ENCODE measurements at places on chromosomes 3 and 15.

DNA sequence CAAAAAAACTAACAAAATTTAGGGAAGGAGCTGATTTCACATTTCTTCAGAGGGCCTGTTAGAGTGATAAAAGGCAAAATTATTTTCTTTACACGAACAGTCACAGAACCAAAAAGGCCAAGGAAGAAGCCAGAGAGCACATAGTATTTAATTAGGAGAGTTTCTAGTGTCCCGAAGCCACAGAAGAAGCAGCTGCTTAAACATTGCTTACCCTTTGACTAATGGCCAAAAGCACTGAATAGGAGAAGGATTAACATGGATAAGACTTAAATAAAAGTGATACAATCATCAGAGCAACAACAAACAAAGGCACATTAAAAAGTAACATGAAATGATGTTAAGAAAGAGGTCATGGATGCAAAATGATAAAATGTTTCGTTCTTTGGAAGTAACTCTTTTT is 98.6 kb downstream of the CHL1 start:
- no peak for DNase-seq

GRCh38 chr3:16897254-16897926 is 12.6 kb downstream of the PLCL2 start:
- DNase-seq = peak; percentile 23

- no peak for DNase-seq
Observed at GRCh38 chr3:12830785-12831156, 10.6 kb downstream of the RPL32 start.

DNA sequence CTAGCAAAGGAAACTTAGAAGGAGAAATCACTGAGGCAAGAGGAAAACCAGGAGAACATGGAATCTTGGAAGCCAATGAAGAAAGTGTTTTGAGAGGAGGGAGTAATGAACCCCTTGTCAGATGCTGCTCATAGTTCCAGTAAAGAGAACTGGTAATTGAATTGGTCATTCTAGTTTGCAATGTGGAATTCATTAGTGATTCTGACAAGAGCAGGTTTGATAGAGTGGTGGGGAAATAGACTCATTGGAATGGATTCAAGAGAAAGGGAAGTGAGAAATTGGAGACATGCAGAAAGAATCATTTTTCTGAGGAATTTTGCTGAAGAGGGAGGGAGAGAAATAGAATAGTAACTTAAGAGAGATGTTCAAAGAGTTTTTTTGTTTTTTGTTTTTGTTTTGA is 21.0 kb downstream of the GLCE start:
- DNase-seq = peak; percentile 34

DNA sequence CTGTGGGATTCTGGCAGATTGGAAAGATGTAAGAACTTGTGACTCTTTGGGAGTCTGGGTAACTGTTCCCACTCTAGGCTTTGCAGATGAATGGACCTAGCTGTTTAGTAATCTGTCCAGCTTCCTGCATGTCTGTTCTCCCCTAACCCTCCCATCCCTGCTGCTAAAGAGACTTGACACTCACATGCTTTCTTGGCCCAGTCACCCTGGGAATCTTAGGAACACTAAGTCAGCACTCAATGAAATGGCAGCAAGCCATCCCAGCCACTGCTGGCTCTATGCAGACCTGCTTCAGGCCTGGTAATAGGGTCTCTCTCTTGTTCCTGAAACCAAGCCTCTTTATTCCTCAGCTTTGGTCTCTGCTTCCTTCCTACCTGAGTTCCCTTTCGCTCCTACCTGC is 63.7 kb upstream of the THSD4 start:
- peak; percentile 94 for DNase-seq

DNA sequence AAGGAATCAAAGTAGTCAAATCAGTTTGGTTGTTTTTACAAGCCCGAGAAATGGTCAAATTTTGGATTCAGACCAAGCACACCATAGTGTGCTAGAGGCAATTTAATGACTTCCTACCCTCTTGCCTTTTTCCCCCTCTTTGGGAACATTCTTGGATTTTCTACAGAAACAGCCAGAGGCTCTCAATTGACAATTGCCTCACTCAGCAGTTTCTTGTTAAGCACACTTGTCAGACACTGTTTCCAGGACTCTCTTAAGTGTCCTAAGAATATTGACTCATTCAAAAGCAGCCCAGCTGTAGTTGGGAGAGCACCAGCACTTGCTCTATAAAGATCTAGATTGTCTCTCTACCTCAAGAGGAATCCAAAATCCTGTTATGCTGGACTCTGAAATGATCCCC is 1.5 kb upstream of the SLC35G2 start:
- peak; percentile 47 for DNase-seq

- peak; percentile 3 for DNase-seq
Observed at GRCh38 chr3:70726096-70726938, 413.9 kb upstream of the MDFIC2 start.

DNA sequence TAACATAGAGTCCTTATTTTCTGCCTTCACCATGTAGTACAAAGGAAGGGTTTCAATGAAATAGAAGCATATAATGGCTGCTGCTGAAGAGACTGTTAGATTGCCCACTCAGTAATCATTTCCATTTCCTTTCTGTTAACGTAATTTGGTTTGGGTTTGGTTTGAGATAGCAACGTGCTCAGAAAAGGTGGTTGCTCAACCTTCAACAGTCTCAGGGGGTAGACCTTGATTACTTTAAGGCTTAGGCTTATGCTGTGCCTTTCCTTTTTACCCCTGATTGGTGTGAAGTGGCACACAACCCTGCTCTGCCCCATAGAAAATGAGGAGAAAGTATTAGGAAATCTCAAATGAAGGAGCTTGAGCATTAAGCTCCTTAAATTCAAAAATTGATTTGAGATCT is 163.7 kb upstream of the TP63 start:
- DNase-seq = no peak

DNA sequence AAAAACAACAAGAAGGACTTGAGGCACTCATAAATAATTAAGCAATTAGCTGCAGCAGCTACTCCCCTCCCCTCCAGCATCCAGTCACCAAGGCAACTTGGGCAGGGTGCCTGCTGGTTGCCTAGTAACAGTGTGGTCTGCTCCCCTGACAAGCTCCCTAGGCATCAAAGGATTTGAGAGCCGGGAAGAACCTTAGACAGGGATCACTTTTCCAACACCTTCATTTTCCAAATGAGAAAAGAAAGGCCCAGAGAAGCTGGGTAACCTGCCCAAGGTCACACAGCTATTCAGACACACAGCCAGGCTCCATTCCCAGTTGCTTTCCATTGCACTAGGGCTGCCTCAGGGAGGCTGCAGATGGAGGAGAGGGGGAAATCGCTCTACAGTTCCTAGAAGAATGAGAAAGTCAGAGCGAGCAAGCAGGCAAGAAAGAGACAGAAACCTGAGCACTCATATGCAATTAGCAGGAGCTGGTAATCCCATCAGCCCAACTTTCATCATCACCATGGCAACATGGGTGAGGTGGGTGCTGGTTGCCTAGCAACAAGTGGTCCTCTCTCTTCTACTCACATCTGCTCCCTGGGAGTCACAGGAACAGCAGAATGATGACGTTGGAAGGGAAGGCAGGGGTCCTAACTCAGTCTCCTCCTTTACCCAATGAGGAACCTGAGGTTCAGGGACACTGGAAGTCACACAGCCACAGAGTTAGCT is 3.6 kb upstream of the EIF4E3 start:
- no peak for DNase-seq

DNA sequence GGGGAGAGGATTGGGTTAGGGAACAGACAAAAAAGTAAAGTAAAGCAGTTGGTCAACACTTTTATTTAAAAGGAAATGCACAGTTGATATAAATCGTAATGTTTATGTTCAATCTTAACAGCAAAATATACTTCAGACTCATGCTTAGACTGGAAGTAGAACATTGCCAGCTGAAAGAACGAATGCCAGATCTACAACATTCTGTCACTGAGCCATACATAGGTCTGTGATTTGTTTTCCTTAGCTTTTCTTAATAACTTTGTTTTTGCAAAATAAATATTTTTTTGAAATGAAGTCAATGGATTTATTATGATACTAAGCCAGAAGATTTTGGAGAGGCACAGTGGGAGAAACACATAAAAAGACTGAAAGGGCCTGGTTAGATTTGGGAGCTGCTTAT is 62.0 kb downstream of the LEKR1 start:
- DNase-seq = no peak

GRCh38 chr3:53160660-53161449 is at the start of gene PRKCD:
Gene PRKCD, plus strand, starts transcription at chr3:53161209. Its CDS starts 17,214 bp downstream, at chr3:53178423.
- peak; percentile 78 for DNase-seq

- DNase-seq = peak; percentile 83
Observed at GRCh38 chr15:75104804-75105557, 81.6 kb downstream of the PPCDC start.

DNA sequence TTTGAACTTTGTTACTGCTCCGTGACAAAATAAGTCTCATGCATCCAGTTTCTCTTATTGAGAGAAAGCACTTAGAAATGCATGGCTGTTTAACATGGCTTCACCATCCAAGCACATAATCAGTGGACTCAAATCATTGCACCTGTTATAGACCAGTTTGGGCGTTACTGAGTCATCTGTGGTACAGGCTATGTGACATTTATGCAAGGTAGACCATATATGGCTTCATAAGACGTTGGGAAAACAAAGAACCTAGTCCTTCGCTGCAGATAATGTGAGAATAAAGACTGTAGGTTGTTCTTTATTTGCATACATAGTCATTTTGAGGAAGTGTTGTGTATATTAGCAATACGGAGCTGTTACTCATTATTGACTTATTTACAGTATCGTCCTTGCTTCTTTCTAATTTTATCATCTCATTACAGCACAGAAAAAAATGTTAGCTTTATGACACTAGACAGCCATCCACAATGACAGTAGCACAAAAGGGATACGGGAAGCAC is 374.7 kb downstream of the IL5RA start:
- no peak for DNase-seq

DNA sequence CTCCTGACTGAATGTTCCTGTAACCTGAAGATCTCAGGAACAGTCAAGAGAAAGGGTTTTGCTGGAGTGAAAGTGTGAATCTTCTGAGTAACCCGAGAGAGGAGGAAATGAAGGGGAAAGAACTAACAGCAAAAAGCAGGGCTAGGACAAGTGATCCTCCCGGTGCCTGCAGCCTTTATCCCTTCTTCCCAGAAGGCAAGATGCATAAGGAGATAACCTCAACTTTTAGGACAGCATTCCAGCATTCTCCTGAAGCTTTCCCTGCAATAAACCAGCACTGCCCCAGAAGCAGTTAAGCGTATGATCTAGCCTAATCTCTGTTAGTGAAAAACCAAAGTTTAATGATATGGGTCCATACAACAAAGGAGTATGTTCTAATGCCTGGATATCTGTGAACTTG is 298.8 kb downstream of the MEX3B start:
- no peak for DNase-seq

- DNase-seq = peak; percentile 87
Observed at GRCh38 chr15:52306270-52306669, 10.7 kb upstream of the MYO5C start.

DNA sequence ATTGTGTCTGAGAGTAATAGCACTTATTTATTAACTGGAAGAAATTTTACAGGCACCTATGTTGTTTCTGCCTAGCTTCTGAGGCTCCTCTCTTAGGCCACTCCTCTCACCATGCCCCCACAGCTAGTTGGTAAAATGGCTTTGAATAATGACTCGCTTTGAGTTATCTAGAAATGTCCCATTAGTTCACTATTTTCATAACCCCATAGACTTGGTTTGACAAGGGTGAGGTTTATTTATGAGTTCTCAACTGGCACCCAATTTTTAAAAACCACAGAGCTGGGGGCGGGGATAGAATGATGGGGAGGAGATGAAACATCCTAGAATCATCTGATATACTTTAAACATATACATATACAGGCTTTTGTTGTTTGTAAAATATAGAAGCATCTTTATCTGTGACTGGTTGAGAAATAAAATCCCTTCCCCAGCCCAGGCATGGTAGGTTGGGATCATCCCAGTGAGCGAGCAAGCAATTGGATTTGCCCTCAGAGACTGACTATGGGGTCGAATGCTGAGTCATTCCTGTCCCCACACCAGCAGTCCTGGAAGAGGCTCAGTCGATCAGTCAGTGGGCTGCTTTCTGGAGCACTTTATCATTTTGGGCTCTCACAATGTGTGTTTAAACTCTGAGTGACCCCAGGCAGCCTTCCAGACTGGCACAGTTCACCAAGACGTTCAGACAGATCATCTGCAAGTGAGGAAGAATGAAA is 60.2 kb upstream of the TSEN2 start:
- DNase-seq = peak; percentile 58

- DNase-seq = no peak
Observed at GRCh38 chr3:126720596-126720995, 16.6 kb downstream of the CHCHD6 start.

All from IMR-90 (cell line).